ENCODE measurements at places on chromosomes 16 and 17. TPM values are rescaled to one million over a fixed set of nuclear protein-coding genes. Genes with fewer than 3 reads are reported as not detected.
A peak's percentile ranks its signal among the peaks of the same experiment; 100 is the strongest.

Gene C17orf50
- total RNA-seq: not detected

- no peak for DNase-seq
- H3K27ac ChIP-seq: no peak overlapping the region
- peaks cover 26% of the 10 kb centered on the region for H3K4me1 ChIP-seq
Observed at GRCh38 chr17:46097497-46097896, 95.7 kb downstream of the KANSL1 start.

DNA sequence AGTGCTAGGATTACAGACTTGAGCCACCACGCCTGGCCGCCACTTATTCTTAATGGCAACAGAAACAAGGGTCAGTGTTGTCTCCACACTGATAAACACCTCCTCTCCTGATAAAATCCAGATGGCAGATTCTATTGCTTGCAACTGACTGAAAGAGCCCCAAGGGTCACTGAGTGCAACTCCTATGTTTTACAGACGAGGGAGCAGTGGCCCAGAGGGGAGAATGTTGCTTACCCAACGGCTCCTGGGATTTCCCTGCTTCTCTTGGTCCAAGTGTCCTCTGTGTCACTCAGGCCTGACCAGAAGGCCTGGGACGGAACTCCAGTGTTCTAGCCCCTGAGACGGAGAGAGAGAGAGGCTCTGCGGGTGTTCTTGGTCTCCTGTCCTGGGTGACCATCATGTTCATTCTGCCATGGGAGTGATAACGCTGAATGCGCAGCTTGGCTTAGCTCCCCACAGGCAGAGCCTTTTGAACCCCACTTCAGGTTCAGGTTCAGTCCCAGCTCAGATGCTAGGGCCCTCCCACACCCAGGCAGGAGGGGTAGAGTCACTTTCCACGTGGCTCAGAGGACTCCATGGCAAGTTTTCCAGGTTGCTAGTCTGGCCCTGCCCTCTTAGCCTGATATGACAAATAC, 77.3 kb upstream of the NLRP1 start:
- peaks cover 7% of the 10 kb centered on the region for H3K27me3 ChIP-seq
- no peak overlapping the region for H3K4me3 ChIP-seq
- no peak for DNase-seq
- no peak overlapping the region for H3K27ac ChIP-seq
- no peaks in the 10 kb centered on the region for H3K36me3 ChIP-seq
- no peaks in the 10 kb centered on the region for H3K4me1 ChIP-seq

DNA sequence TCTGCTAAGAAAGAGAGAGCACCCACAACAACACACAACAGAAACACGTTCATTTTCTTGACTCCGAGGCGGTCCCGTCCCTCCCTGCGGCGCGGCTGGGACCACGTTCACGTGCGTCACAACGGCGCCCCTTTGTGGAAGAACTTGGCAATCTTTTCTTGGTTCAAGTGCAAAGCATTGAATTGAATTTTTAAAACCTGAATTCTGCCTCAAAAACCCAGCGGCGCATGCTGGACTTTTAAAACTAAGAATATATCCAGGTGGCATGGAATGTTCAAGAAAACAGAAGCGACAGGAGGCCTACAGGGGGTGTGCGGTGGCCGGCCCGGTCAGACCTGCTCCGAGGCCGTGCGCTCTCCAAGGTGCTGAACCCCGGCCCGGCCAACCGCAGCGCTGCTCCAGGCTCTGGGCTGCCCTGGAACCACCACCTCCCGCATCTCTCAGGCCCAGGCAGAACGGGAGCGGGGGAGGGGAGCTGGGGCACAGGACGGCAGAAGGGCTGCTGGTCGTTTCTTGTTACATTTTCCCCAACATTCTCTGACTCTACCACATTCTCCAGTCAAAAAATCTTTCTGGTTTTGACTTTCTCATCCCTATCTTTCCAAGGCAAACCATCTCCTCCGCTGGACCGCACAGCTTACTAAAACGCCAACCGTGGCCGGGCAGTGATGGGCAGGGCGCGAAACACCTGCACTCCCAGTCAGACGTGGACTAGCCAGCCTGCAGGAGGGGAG, 3.4 kb upstream of the HEXD start:
- peaks cover 36% of the 10 kb centered on the region for H3K4me1 ChIP-seq
- H3K4me3 ChIP-seq: no peak overlapping the region
- no peaks in the 10 kb centered on the region for H3K27me3 ChIP-seq

Gene IRX3
- 74.1 TPM for total RNA-seq

DNA sequence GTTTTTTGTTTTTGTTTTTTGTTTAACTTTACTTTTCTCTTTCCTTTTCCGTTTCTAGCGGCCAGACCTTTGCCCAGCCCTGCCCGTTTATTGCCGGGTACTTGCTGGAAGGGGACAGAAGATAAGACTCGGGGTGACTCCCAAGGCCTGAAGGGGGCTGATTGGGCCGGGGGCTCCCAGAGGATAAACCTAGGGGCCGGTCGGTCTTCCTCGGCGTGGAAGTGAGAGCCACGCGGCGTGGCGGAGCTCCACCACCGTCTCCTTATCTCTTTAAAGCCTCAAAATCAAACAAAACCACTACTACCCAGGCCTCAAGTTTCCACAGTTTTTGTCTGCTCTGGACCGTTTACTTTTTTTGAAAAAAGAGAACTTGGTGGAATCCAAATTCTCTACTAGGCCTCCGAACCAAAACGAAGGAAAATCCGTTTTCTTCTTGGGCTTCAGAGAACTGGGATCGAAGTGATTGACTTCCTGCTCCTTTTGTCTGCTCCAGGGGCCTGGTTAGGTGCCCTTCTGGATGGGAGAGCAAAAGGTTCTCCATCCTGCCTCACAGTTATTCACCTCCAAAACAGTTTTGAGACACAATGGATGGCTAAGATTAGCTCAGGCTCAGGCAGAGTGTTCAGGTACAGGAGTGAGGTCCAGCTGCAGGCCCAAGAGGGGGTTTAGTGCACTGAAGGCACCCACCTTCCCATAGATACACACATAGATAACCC, 8.5 kb upstream of the HOXB9 start:
- H3K36me3 ChIP-seq: no peaks in the 10 kb centered on the region
- no peak overlapping the region for H3K27ac ChIP-seq
- no peak overlapping the region for H3K4me3 ChIP-seq
- DNase-seq: no peak
- no peaks in the 10 kb centered on the region for H3K4me1 ChIP-seq

GRCh38 chr17:79497777-79498348, 113.0 kb downstream of the RBFOX3 start:
- H3K27me3 ChIP-seq: peaks cover 30% of the 10 kb centered on the region
- no peaks in the 10 kb centered on the region for H3K36me3 ChIP-seq
- no peaks in the 10 kb centered on the region for H3K4me1 ChIP-seq
- no peak for DNase-seq
- no peak overlapping the region for H3K4me3 ChIP-seq
- H3K27ac ChIP-seq: no peak overlapping the region

Gene GLP2R
- 0.22 TPM for total RNA-seq

DNA sequence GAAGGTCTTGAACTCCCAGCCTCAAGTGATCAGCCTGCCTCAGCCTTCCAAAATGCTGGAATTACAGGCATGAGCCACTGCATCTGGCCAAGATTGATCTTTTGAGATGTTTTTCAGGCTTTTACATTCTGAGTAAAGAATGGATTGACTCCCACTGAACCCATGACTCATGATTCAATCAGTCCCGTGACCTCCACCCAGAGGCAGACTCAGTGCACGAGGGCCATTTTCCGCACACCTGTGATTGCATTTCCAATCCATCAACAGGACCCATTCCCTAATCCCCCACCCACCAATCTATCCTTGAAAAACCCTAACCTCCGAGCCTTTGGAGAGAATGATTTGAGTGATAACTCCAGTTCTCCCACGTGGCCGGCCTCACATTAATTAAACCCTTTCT, 40.4 kb upstream of the PRKCB start:
- no peaks in the 10 kb centered on the region for H3K36me3 ChIP-seq
- DNase-seq: no peak
- H3K4me3 ChIP-seq: no peak overlapping the region
- H3K27ac ChIP-seq: no peak overlapping the region
- H3K4me1 ChIP-seq: no peaks in the 10 kb centered on the region

DNA sequence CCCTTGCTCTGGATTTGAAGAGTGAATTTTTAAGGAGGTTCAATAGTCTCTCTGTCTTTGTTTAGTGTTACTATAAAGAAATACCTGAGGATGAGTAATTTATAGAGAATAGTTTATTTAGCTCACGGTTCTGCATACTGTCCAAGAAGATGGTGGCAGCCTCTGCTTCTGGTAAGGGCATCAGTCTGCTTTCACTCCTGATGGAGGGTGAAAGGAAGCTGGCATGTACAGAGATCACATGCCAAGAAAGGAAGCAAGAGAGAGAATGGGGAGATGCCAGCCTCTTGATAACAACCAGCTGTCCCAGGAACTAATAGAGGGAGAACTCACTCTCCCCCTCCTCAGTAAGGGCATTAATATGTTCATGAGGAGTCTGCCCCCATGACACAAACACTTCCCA, 917.5 kb upstream of the GOT2 start:
- DNase-seq: no peak
- H3K27me3 ChIP-seq: no peaks in the 10 kb centered on the region
- no peak overlapping the region for H3K27ac ChIP-seq
- H3K4me1 ChIP-seq: no peaks in the 10 kb centered on the region
- H3K36me3 ChIP-seq: no peaks in the 10 kb centered on the region

Gene SDR42E2
- total RNA-seq: not detected

GRCh38 chr17:17236295-17237025, 508 bp downstream of the FLCN start:
- peak overlapping the region; percentile 97 for H3K27ac ChIP-seq
- H3K36me3 ChIP-seq: peaks cover 18% of the 10 kb centered on the region
- peaks cover 53% of the 10 kb centered on the region for H3K4me1 ChIP-seq
- no peak for DNase-seq
- peak overlapping the region; percentile 93 for H3K4me3 ChIP-seq

Gene KRT25
- total RNA-seq: not detected

Gene FADS6
- total RNA-seq: not detected

DNA sequence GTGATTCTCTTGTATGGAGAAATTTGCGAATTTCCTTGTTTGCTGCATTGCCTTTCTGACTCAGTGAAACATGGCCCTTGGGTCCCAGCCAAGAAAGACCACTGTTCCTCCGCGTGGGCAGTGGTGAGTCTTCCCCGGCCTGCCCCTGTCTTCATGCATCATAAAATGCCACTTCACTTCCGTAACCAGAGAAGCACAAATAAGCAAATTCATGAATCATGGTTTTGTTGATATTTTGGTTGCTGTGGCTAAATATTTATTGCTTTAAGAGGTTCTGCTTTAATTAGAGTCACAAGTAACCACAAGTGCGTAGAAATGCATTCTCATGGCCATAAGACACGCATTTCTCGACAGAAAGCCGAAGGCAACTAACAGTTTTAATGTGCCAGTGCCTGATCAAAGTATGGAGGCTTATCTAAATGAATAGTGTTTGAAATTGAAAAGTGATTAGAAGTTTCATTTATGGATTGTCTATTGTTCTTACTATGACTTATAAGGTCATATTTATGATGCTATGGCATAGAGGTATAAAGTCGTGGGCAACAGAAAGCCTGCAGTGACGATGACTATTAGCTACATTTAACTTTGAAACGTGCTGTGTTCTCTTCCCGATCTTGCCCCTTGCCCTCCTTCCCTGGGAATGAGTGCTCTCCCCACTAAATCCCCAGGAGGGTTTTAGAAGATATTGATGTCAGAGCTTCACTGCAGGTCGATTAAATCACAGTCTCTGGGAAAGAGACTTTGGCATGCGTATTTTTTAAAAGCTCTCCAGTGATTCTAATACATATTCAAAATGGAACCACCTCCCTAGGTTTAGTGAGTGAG, 76.0 kb downstream of the WIPI1 start:
- H3K27ac ChIP-seq: no peak overlapping the region
- H3K4me3 ChIP-seq: no peak overlapping the region
- H3K4me1 ChIP-seq: peaks cover 61% of the 10 kb centered on the region
- no peaks in the 10 kb centered on the region for H3K36me3 ChIP-seq
- H3K27me3 ChIP-seq: no peaks in the 10 kb centered on the region

All from heart right ventricle (tissue), 16 donors.